ENCODE measurements at places on chromosomes 12 and 14.

DNA sequence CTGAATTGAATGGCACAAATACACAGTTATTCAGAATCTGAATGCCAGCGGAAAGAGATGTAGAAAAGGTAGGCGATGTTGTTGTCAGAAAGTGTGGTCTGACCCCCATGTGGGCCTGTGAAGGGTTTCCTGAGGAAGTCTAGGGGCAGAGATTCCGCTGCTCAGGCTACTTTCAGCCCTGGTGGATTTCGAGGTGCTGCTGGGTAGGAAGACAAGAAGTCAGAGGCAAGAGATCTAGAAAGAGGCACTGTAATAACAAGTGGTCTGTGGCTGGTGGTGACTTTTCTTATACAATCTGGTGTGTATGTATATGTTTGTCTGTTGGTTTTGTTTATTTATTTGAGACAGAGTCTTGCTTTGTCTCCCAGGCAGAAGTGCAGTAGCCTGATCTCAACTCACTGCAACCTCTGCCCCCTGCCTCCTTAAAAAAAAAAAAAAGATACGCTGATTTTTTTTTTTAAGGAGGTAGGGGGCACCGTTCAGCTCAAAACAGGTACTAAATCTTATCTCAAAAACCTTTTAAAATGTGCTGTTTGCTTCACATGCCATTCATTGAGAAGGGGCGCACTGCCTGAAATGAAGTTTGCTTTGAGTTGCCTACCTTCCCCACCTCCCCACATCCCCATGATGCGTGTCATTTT lies 27.1 kb upstream of the MANSC4 start:
- DNase-seq, result no peak

GRCh38 chr12:79151956-79152355 lies 287.4 kb downstream of the SYT1 start:
- DNase-seq, result no peak

DNA sequence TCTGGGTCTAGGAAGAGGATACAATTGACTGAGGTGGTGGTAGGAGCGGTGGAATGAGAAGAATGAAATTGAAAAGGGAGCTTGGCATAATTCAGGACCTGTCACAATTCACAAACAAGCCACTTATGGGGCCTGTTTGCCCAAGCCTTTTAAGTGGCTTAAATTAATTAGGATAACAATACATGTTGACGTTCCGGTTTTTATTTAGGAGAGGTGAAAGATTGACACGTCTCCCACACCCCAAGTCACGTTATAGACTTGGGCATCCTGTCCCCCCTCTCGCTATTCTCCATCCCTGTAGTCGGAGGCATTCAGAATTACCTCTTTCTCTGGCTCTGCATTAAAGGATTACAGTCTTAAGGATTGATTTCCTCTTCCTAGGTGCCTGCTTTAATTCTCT lies 954 bp upstream of the CALCOCO1 start:
- no peak for DNase-seq

GRCh38 chr14:83300476-83301064 lies 1766.9 kb upstream of the SEL1L start:
- no peak for DNase-seq

DNA sequence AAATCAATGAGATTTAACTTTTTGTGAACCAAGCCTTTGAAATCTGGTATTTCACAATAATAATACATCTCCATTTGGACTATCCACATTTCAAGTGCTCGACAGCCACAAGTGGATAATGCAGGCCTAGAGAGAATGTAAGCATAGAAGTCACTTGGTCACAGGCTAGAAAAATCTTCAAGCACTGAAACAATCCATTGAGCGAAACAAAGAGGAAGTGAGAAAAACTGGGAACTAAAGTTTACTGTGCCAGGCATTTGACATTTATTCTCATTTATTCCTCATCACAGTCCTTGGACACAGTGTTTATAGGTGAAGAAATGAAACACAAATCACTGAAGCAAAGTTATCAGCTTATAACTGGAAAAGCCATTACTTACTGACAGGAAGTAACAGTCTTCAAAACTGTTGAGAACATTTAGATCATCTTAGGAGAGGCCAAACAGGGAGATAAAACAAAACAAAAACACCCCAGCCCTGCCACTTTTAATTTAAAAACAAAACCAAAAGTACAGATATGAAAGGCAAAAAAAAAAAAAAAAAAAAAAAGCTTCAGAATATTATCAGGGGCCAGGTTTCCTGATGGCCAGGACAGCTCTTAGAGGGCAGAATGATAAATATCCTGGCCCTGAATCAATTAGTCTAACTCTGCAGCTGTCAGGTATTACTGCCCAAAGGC lies 29.2 kb downstream of the GNS start:
- no peak for DNase-seq

- no peak for DNase-seq
Measured at GRCh38 chr12:51200806-51201205, 17.1 kb downstream of the POU6F1 start.

Data from SIG-M5 (cell line).